Stimulated activated CD8-positive, alpha-beta memory T cell treated with anti-CD3 and anti-CD28 coated beads, Interleukin-12 subunit alpha, Interleukin-12 subunit beta, amount 100 ng/mL, for 1 hour (primary cell): ENCODE measurements at places on chromosomes 1 and 21.
A peak's percentile ranks its signal among the peaks of the same experiment; 100 is the strongest.

GRCh38 chr1:49163031-49163430, 386.3 kb upstream of the BEND5 start:
- DNase-seq = no peak

GRCh38 chr1:1779320-1779675, 1.0 kb upstream of the NADK start:
- no peak for DNase-seq

DNA sequence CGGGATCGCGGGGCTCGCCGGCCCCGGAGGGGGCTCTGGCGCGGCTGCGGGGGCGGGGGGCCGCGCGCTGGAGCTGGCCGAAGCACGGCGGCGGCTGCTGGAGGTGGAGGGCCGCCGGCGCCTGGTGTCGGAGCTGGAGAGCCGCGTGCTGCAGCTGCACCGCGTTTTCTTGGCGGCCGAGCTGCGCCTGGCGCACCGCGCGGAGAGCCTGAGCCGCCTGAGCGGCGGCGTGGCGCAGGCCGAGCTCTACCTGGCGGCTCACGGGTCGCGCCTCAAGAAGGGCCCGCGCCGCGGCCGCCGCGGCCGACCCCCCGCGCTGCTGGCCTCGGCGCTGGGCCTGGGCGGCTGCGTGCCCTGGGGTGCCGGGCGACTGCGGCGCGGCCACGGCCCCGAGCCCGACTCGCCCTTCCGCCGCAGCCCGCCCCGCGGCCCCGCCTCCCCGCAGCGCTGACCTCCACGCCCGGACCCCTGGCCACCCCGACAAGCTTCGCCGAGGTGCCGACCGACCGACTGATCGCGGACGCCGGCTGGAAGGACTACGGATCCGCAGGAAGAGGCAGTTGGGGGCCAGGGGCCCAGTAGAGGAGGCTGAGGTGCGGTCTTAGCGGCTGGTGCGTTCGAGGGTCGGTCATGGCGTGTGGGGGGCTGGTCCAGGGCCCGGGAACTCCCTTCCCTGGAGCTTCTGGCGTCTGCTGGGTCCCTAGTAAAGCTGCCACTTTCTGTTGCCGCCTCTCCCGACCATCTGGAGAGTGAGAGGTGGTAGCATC, 711 bp downstream of the TRNP1 start:
- DNase-seq = no peak

DNA sequence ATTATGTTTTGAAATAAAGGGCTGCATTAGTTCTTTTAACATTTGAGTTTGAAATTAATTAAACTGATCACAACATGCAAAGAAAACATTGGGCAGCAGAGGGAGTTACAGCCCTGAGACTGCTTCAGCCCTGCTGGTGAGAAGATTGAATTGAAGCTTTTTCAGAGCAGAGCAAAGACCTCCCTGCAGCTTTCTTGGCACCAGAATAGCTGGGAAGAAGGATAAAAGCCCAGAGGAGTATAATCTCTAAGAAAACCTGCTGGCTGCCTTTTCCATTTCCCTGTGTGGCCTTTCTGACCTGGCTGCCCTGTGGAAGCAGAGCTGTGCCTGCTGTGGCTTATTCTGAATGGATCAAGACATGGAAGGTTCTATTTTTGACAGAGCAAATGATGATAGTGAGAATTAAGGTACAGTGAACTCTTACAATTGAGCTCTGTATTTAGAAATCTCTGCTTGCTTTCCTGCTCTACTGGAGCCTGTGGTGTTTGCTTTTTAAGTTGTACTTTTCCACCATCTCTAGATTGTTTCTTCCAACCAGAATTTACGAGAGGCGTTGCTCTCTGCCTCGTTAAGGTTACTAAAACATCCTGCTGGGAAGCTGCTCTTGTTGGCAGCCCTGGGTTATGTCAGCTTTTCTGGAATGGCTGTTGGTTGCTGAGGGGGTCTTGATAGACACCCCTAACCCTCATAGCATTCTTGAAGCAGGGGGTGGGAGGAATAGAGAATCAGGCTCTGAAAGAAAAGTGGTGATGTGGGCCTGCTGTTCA, 9.9 kb downstream of the SNRPE start:
- no peak for DNase-seq

DNA sequence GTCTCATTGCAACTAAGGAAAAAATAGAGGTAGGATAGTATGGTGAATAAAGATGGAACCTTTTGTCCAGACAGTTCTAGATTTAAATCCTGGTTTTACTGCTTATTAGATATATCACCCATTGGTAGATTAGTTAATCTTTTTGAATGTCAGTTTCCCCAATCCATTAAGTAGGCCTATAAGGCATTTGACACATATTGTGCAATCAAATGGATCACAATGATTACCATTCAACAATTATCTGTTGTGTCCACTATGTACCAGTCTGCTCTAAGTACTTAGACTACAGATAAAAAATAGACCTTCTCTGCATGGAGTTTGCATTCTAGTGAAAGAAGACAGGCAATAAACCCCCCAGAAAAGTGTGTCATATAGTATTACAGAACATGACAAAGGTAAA, 6.0 kb upstream of the PALMD start:
- no peak for DNase-seq

DNA sequence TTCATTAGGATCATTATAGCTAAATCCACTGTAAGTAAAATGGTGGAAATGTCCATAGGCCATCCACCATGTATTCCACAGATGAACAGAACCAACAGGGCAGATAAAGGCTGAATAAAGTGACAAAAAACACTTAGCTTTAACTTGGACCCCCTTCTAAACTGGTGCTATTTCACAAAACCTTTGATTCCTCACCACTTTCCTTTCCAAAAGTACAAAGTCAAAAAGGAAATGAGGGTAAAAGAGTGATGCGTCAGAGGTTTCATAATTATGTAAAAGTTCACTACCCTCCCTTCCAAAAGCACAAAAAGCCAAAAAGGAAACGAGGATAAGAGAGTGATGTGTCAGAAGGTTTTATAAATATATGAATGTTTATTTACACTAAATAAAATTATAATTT, 172.2 kb downstream of the TBX15 start:
- DNase-seq = no peak

- peak; percentile 14 for DNase-seq
Observed at GRCh38 chr1:244833734-244834542, 1.5 kb upstream of the COX20 start.

DNA sequence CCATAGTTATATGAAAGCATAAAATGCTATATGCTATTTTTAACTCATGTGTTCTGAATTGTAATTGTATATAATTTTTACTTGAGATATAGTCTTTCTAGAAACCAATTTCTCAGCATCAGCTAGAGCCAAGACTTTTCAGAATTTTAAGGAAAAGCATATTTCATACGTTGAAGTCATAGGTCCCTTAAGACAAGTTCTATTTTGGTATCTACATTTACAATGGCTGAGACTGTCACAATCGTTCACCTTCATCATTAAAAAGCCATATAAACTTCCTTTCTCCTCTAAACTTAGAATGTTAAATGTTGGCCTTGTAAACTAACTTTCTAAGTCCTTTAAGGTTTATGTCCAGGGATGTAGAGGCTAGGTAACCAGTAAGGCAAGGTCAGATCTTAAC, 104.1 kb downstream of the LRRC40 start:
- no peak for DNase-seq

DNA sequence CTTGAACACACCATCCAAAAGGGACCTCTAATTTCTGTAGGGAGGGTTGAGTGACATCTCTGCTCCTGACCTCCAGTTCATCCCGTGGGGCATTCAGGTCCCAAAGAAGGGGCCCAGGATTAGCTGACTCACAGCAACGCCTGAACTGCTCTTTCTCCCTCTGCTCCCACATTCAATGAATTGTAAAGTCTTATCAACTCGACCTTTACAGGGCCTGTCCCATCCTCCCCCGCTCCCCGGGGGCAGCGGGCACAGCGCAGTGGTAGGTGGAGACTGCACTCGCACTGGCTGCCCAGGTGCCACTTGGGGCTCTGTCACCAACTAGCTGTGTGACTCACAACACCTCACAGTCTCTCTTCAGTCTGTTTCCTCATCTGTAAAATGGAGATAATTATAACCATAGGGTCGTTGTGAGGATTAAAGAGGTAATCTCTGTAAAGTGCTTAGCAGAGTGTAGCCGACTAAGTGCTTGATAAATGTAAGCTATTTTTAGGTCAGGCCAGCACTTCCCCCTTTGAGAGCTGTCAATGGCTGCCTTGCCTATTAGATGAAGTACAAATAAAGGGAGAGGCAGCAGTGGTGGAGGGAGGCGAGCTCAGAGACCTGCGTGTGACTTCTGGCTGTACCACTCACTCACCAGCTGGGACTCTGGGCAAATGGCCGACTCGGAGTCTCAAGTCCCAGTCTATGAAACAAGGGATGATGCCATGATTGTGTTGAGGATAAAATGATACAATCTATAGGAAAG, 637 bp upstream of the MYBPHL start:
- no peak for DNase-seq

DNA sequence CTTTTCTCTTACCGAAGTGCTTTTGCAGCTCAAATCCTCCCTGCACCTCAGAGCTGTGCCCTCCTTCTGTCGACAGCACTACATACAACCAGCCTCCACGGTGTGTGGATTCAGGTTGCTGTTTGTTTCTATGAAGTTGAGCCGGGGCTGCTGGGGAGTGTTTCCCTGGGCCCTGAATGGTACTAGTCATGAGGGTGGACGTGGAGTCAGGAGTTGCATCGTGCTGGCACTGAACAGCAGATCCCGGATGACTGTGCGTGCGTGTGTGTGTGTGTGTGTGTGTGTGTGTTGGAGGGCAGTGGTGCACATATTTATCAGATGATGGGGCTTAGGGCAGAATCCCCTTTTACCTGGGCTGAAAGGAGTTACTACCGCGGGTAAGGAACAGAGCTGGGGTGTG, 47.0 kb downstream of the ACTL8 start:
- no peak for DNase-seq

GRCh38 chr1:185929776-185930175, 195.6 kb downstream of the HMCN1 start:
- DNase-seq = no peak

- no peak for DNase-seq
Observed at GRCh38 chr1:81512252-81513003, 288.3 kb upstream of the ADGRL2 start.

GRCh38 chr21:42614811-42615351, 38.5 kb upstream of the PDE9A start:
- no peak for DNase-seq
